Stimulated activated CD4-positive, alpha-beta T cell treated with anti-CD3 and anti-CD28 coated beads, Interleukin-1b, Interleukin-23, amount 100 ng/mL, for 1 hour (primary cell): ENCODE measurements at places on chromosomes 12 and 14.

DNA sequence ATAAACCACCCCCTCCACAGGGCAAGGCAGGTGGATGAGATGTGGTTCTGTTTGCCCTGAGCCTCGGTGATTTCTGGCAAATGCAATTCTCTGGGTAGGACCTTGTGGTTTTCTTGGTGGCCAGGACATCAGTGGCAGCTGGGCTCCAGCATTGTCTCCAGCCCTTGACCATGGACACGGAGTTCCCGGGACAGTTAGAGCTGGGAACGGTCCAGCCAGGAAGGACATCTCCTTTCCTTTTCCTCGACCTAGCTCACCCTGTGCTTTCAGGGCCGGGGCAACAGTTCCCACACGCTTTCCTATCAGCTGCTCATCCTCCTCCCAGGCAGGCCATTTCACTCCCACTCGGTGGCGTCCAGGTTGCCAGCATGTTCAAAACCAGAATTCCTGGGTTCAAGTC, 9.2 kb downstream of the SERPINA4 start:
- DNase-seq: no peak

DNA sequence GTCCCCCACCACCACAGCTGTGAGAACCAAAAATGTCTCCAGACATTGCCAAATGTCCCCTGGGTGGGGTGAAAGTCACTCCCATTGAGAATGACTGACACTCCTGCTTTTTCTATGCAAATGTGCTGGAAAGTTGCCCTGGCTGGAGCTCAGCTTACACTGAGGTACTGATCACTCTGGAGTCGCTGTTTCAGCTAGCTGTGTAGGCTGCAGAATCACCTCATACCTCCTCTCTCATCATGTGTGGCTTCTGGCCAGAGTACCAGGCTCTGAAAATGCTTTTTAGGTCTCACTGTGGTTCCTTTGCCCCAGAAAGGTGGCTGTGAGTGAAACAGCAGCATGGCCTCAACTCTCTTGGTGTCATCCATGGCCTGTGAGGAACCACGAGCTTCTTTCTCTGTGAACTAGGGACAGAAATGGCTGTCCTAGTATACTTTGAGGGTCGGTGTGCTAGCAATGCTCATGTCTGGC, 414.4 kb downstream of the DPF3 start:
- DNase-seq: no peak

DNA sequence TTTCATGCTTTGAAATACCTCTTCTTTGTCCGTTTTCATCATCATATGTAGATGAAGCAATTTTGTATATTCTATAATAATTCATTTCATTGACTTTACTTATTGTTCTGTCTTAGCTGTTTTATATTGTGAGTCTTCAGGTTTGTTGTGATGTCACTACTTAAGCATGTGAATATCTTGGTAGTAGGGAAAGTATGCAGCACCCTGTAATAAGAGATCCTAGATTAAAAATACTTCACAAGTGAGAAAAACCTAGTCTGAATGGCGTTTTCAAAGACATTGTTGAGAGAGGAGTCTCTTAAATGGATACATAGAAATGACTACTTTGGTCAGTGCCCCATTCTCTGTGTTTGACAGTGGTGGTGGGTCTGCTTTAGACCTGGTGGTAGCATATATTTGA, 61.4 kb downstream of the SLC16A7 start:
- no peak for DNase-seq

DNA sequence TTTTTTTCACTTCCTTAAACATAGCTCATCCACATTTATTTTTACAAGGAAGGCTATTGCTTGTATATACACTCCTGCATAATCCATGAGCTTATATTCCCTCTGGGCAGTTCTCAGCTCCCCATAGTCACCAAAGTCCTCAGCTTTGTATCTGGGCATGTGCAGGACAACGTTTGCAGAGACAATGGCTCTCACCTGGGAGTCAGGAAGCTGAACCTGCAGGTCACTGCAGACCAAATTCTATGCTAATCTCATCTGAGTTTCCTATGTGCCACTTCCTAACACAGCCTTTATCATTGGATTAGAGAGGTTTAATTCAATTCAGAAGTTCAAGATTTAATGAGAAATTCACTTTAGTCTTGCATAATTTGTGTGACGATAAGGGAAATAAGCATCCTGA, 131.5 kb downstream of the KCNK10 start:
- DNase-seq: no peak
